ENCODE measurements at places on chromosomes 7 and 10.

DNA sequence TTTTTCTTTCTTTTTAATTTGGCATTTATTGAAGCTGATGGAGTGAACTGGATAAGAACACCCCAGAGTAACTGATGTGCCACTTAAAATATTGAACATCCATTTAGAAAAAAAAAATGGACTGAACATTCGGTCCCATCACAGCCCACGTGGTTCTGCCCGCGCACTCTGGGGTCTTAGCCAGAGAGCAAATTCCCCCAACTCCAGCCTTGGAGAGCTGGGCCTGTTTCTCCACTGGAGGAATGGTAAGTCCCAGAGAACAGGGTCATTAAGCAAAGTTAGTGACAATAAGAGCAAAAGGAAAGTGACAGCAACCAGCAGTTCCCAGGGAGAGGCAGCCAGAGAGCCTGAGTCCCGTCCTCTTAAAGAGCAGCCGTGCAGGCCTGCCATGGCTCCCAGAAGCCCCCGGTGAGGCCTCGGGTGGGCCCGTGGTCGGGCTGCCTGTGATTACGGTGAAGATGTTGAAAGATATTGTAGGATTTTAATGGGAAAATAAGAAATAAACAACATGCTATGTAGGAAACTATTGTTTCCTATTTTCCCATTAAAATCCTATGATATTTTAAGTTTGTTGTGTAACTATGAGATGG lies 487.9 kb upstream of the MKI67 start:
- no peak for DNase-seq

DNA sequence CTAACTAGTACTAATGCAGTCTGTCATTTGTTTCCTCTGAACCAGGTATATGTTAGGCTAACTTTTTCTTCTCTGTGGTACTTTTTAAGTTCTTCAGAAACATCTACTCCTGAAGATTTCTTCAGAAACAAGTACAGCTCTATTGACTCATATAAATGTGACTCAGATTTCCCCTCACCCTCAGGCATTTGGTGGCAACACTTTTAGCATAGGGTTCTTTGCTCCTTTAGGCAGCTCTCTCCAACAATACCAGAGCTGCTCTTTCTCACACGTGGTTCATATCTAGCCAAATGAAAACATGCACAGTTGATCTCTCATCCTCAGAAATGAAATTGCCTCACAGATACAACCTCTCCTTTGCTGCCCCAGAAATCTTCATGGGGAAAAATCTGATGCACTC lies 939.8 kb downstream of the SORCS1 start:
- no peak for DNase-seq

GRCh38 chr10:106502641-106503040 lies 661.9 kb downstream of the SORCS1 start:
- no peak for DNase-seq

DNA sequence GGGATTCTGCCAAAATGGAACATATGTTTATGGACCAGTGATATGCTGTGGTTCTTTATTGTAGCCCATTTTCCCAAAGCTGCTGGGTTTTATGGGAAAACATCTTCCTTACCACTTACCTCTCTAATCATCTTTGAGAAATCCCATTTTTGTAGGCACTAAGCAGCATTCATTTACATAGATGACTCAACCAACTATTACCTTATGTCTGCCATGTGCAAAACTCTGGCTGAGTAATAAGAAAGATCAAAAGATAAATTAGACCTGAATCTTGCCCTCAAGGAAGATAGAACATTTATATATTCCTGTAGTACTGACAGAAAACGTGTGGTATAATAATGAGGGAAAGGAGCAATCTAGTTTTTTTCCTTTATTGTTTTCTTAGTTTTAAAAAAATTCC lies 24.3 kb downstream of the CBLL1 start:
- DNase-seq = no peak

GRCh38 chr10:112802411-112803022 lies 147.5 kb upstream of the TCF7L2 start:
- no peak for DNase-seq

DNA sequence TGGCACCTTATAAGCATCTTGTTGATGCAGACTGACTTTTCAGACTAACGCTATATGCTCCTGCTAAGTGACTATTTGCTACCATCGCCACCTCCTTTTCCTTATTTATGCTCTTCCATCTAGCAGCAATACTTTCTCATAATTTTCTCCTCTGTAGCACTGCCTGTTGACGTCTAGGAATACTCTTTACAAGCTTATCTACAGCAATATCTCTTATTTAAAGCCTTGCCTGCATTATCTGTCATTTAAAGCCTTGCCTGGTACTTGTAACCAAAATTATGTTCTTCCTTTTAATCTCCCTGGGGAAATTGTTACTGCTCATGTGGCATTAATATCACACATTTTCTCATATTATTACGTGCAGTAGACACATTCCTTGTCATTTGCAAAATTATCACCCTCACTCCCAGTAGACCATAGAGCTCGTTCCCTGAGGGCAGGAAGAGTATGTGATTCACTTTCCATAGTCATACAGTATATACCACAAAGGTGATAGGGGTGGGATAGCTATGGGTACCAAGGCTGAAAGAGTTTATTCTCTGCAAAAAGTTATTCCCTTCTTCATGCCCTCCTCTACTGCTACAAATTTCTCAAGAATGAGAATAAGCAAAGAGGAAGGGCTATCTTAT lies 359.7 kb upstream of the PCDH15 start:
- DNase-seq = no peak

GRCh38 chr10:26857991-26858706 lies 2.6 kb downstream of the ABI1 start:
- no peak for DNase-seq

DNA sequence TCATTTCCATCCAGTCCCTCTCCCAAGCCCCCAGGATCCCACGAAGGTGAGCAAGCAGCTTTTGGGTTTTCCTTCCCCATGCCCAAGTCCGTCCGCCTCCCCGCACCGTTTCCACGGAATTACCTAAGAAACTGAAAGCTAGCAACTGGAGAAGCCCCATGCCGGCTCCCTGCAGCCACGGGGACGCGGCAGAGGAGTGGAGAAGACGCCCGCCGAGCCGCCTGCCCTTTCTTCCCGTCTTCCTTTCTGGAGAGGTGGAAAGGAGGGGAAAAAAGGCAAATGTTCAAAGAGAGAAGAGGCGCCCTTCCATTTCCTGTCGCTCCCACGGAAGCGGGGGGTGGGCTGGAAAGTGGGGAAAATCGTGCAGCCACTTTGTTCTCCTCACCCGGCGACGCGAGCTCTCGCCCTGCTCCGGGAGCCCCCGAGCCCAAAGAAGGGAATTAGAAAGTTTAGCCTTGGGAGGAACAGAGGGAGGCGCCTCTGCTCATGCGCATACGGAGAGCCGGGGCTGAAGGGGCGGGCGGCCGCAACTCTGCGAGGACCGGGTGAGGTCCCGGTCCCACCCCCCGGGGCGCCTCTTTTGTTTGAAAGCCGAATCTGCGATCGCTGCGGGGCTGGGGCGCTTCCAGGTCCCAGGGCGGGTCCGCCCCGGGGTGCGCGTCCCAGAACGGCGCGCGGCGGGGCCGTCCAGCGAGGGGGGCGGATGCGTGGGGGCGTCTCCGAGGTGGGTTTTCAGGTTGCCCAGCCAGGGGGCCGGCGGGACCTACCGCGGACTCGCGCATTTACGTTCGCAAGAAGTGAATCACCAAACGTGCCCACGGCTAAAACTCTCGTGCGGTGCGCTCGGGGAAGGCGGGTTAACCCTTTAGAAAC lies at the start of gene LAMB1:
Gene LAMB1, minus strand, starts transcription at position 436 of the 873 bp plus-strand sequence. Its CDS starts 276 bp downstream, at position 160.
- DNase-seq = peak; percentile 29

GRCh38 chr10:116287906-116288501 lies 15.0 kb upstream of the GFRA1 start:
- no peak for DNase-seq

- peak; percentile 60 for DNase-seq
These were observed 3.5 kb downstream of the ARID5B start for GRCh38 chr10:61904733-61905725.

DNA sequence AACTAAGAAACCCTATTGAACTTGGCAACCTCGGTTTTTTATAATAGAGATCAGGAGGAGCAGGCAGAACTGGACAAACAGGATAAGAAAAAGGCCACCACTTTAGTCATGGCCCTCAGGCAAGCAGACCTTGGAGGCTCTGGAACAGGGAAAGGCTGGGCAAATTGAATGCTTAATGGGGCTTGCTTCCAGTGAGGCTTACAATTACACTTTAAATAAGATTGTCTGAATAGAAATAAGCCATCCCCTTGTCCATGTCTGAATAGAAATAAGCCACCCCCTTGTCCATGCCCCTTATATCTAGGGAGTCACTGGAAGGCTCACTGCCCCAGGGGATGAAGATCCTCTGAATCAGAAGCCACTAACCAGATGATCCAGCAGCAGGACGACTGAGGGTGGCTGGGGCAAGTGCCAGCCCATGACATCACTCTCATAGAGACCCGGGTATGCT lies 40.6 kb downstream of the AKR1B15 start:
- DNase-seq = no peak

GRCh38 chr10:101310529-101311184 lies 43.3 kb upstream of the BTRC start:
- DNase-seq = no peak

DNA sequence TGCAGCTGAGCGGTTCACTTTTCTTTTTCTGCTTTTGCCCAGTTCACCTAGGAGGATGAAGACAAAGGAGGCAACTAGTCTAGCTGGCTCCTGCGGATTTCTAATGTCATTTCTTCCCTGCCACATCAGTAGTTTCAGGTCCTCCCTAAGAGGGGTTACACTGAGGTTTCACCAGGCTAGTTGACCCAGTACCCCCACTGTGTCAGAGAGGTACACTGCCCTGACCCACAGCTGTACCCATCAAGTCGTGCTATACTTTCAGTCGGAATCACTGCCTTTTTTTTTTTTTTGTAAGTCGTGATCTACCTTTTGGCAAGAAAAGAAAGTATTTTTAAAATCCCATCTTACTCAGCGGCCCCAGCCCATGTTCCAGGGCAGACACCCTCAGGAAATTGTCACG lies 243.5 kb downstream of the CELF2 start:
- DNase-seq = no peak

DNA sequence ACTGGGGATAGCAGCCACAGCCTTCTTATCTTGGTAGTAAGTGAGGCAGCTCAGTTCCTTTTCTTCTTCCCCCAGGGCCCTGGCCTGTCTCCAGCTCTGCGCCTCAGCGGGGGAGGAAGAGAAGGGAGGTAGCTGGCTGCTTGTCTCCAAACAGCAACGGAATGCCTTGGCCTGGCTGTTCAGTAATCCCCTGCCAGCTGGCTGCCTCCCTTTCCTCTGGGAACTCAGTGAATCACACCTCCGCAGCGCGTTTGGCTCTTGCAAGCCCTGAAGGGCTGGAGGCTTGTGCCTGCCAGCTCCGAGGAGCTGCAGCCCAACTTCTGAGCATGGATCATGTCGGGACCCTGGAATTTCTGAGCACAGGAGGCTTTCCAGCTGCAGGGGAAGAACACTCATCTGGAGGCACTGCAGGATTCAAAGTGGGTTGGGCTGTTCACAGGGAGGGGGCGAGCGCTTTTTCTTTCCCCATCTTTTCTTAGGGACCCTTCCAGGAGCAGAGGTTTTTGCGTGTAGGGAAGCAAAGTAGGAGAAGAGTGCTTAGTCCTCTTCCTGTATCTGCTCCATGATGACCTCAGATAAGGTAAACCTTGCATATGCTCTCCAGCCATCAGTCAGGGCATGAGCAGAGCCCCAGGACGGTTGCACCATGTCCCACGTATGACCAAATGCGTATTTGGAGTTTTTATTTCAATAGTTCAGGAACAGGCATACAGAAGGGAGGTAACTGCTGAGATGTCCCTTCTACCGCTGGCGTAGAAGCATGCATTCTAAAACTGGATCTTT lies 253.2 kb upstream of the INHBA start:
- DNase-seq = no peak

- DNase-seq = no peak
These were observed 35.5 kb downstream of the CAV1 start for GRCh38 chr7:116560021-116560970.

GRCh38 chr7:157693071-157693520 lies 356.3 kb downstream of the DNAJB6 start:
- no peak for DNase-seq

- no peak for DNase-seq
These were observed 296.3 kb upstream of the NPSR1 start for GRCh38 chr7:34361663-34362250.

GRCh38 chr10:131162866-131163843 lies 148.4 kb downstream of the TCERG1L start:
- DNase-seq = no peak

DNA sequence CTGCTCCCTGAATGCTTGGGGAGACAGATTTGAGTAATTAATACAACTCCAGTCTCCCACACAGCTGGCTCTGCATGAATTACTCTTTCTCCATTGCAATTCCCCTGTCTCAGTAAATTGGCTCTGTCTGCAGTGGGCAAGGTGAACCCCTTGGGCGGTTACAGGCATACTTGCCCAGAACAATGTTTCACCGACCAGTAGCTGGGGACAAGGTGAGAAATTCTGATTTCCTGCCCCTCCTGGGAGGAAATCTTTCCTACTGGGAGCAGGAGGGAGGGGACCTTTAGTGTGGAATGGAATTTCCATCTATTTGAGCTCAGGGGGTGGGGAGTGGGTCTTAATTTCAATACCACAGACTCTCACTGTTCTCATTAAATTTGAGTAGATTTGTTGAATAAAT lies 42.2 kb upstream of the FZD9 start:
- DNase-seq = no peak

DNA sequence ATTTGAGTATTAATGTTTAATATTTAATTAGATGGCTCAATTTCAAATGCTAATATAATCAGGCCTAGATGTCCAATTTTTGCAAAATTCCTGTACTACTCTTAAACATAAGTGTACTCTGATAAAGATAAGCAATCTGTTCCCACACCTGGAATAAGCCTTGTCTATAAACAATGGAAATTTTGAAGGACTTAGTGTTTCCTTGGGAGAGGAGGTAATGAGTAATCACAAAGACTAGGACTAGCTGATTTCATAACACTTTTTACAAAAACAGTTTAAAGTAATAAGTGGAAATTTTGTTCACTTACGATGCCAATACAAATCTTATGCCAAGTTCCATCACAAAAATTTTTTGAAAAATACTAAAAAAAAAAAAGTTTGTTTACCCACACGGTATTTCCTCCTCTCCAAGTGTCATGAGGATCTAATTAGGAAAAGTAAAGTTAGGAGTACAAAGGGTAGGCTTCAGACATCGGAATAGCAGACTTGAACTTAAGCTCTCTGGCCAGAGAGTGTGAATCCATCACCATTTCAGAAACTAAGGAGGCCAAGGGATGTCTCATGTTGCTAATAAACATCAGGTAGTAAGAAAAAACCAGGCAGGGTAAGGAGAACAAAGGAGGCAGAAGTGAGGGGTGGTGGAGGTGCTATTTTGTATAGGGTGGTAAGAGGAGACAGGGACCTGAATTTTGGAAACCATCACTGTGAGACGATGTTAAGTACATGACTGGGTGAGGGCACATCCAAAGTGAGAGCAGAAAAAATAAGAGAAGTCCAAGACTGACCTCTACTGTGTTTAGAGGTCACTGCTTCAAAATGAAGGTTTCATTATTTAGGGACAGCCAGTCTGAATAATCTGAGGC lies 61.3 kb downstream of the RAPGEF5 start:
- no peak for DNase-seq

DNA sequence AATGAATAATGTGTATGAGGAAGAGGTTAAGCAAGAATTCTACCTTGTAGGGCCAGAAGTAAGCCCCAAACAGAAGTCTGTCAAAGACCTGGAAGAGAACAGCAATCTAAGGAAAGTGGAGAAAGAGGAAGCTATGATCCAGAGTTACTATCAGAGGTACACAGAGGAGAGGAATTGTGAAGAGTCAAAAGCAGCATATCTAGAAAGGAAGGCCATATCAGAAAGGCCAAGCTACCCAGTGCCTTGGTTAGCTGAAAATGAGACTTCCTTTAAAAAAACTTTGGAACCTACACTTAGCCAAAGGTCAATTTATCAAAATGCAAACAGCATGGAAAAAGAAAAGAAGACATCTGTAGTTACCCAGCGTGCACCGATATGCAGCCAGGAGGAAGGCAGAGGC lies 42.7 kb upstream of the GAD2 start:
- no peak for DNase-seq

- DNase-seq = no peak
These were observed 51.9 kb upstream of the VIPR2 start for GRCh38 chr7:159196584-159196983.

Data from stimulated activated naive CD8-positive, alpha-beta T cell treated with anti-CD3 and anti-CD28 coated beads, Interleukin-15, Interleukin-2, amounts not matched to agents 100 U/mL and 50 U/mL, for 24 hours (primary cell).